CD4-positive, alpha-beta T cell treated with Interleukin-21 for 1 hour (primary cell): ENCODE measurements at places on chromosomes 3 and 15.

GRCh38 chr3:128499724-128500275 lies 6.8 kb upstream of the GATA2 start:
- no peak for DNase-seq

DNA sequence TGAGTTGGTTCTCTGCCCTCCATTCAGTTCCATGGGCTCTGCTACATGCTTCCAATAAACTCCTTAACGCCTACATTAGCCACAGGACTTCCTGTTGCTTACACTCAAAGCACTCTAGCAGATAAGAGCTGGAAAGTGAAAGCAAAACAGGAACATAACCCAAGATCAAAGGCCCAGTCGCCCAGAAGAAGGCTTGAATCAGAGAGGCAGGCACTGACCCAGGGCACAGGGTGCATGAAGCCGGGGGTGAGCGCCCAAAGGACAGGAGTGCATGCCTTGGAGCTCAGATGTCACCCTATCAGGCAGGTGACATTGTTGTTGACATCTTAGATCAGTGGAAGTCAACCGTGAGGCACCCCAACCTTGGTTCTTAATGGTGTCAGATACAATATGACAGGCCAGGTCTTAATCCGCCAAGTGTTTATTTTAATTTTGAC lies 235.1 kb downstream of the UACA start:
- peak; percentile 79 for DNase-seq

DNA sequence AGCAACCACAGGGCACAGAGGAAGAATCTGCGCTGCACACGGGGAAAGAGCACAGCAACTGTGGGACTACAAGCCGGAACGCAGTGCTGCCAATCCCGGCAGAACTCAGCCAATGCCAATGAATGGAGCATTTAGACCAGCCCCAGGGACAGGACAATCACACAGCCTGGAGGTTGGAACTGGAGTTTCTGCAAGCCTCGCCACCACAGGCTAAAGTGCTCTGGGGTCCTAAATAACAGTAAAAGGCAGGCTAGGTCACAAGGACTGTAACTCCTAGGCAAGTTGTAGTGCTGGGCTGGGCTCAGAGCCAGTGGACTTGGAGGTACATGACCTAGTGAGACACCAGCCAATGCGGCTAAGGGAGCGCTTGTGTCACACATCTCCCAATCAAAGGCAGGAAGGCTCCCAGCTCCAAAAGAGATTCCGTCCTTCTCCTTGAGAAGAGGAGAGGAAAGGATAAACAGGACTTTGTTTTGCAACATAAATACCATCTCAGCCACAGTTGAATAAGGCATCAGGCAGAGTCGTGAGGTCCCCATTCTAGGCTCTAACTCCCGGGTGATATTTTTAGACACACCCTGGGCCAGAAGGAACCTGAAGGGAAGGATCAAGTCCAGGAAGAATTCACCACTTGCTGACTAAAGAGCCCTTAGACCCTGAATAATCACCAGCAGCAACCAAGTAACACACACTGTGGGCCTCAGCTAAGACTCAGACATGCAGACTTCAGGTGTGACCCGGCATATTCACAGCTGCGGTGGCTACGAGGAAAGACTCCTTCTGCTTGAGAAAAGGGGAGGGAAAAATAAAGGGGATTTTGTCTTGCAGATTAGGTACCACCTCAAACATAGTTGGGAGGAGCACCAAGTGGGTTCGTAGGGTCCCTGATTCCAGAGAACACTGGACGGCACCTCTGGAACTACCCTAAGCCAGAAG lies 85.5 kb upstream of the XXYLT1 start:
- DNase-seq = no peak

DNA sequence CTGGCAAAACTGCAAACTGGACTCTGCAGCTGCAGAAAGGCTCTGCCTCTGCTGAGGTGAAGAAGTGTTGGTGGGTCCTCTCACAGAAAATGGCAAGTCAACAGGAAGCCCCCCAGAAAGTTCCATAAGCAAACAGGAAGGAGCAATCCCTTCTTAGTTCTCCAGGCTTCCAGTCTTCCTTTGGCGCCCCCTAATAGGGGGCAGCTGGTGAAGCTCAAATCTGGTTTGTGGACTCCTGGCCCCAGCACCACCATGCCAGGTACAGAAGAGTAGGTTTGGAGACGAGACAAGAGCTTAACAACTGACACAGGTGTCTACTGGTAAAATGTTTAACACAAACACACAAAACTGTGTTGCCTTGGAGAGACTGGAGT lies 35.5 kb downstream of the LEO1 start:
- no peak for DNase-seq

DNA sequence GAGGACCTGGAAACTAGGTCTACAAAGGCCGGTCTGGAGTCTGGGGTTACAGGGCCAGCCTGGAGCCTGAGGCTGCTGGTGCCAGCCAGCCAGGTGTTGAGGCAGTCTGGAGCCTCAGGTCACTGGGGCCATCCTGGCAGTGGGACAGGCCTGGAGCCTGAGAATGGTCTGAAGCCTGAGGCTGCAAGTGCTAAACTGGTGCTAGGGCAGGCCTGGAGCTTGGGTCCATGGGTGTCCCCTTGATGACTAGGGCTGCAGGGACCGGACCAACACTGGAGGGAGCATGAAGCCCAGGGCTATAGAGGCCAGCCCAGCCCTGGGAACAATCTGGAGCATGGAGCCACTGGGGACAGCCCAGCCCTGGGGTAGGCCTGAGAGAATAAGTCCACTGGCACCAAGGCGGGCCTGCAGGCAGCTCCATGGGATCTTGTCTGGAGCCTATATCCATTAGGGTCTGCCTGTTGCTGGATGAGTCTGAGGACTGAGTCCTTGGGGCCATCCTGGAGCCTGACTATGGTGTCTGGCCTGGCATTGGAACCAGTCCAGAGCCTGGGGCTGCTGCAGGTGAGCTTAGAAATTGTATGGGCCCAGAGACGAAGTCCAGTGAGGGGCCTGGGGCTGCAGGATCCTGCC lies 101.9 kb downstream of the GLDN start:
- DNase-seq = no peak

DNA sequence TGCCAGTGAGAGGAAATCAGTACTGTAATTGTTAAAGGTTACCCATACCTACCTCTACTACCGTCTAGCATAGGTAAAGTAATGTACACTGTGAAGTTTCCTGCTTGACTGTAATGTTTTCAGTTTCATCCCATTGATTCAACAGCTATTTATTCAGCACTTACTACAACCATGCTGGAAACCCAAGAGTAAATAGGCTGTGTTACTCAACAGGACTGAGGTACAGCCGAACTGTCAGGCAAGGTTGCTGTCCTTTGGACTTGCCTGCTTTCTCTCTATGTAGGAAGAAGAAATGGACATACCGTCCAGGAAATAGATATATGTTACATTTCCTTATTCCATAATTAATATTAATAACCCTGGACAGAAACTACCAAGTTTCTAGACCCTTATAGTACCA lies 265.5 kb downstream of the NR2F2 start:
- DNase-seq = no peak

GRCh38 chr3:125605756-125606155 lies 10.5 kb upstream of the OSBPL11 start:
- no peak for DNase-seq

GRCh38 chr3:53842436-53843194 lies 3.6 kb downstream of the CHDH start:
- DNase-seq = no peak

DNA sequence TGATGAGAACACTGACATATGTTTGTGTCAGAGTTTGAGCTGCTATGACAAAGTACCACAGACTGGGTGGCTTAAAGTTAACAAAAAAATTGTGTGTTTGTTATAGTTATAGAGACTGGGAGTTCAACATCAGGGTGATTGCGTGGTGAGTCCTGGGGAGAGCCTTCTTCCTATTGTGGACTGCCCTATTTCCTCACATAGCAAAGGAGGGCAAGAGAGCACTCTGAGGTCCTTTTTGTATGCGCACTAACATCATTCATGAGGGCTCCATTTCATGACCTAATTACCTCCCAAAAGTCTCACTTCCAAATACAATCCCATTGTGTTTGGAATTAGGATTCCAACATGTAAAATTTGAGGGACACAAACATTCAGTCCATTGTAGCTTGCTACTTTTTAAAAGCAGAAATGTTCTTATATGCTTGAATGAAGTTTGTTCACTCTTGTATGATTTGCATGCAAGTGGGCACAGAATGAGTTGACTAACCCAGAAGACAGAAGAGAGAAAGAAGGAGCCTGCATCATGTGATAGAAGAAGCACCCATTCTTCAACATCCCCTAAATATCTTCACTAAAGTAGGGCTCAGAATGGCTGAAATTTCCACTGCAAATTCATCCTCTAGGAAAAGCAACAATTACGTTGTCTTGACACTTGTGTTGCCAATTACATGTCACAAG lies 18.9 kb upstream of the ALCAM start:
- DNase-seq = no peak

DNA sequence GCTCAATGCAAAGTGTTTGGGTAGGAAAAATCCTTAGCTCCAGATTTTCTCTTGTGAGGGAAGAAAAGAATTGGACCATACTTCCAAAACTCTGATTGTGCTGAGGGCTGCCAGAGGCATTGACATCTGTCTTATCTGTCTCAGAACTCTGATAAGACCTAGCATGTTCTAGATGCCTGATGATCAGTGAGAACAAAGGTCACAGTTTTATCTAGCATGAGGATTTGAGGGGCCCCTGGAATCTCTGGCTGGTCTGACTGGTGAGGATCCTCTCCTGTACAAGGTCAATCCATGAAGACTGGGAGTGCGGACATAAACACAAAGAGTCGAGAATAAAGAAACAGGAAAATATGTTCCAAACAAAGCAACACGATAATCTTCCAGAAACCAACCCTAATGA lies 40.1 kb downstream of the GPR149 start:
- DNase-seq = no peak

- no peak for DNase-seq
These were observed 119.4 kb downstream of the FNDC3B start for GRCh38 chr3:172158741-172159140.

GRCh38 chr3:186236357-186237020 lies 125.5 kb downstream of the DGKG start:
- DNase-seq = no peak

- DNase-seq = no peak
These were observed 30.5 kb downstream of the EHD4 start for GRCh38 chr15:41941644-41942415.

DNA sequence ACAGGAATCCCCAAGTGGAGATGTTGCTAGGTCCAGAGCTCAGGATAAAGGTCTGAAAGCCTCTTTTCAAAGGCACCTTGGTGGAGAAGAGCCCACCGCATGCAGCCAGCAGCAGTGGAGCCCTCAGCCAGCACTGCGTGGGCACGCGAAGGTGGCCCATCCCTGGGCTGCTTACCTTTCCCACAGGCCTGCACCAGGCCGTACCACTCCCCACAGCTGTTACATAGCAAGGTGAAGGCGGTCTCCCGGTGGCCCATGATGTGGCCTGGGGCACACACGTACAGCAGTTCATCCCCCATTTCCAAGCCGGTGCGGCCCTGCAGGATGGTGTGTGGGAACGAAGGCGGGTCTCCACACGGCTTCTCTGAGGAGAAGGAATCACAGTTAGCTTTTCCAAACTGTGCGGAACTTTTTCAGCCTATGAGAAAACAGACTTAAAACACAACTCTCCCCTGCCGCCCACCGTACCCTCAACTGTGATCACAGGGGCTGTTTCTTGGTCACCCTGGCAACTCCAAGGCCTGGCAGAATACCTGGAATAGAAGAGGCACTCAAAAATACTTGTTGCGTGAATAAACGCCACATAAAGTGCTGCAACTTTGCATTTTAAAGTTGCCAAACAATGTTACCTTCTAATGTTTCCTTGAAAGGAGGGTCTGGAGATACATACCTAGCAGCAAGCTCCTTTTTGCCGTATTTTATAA lies 43.7 kb downstream of the SUSD5 start:
- no peak for DNase-seq

GRCh38 chr3:134449951-134450350 lies 35.8 kb downstream of the ANAPC13 start:
- no peak for DNase-seq

DNA sequence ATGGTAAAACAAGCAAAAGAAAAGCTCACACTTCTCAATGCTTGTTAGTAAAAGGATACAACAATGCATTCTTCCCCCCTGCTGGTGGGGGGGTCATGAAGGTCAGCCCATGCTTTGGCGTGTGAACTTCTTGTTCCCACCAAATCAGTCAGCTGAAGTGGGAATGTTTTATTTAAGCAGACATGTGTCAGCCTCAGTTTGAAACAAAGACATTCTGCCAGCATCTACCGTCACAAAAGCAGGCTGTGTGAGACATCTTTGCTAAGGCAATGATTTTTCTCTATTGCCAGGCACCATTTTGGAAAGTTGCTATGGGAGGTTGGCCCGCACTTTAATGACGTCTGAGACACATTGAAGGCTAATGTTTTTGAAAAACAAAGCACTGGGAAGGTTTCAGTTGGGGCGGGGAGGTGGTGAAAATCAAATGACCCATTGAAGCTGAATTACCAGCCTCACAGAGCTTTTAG lies 206.6 kb downstream of the TLE3 start:
- DNase-seq = no peak

- no peak for DNase-seq
These were observed 27.3 kb downstream of the ABHD2 start for GRCh38 chr15:89115547-89115946.

DNA sequence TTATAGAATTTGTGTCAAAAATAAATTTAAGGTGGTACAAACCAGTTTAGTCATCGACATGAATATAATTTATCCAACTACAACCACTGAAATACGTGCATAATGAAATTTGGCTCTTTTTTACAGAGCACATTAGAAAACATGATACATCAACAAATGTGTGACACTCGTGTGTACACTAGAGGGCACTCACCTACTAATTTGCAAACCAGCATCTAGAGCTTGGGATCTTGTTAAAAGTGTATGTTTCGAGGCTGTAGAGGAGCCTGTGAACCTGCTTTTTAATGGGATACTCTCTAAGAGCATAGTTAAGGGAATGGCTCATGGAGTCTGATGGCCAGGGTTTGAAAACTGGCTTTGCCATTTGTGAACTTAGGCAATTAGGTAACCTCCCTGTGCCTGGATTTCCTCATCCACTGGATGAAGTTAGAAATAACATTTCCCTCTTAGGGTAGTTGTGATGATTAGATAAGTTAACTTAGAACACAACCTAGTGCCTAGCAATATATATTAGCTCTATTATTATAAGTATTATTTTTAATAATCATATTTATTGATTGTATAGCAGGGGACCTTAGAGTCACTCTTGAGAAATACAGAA lies 8.8 kb upstream of the CPOX start:
- DNase-seq = peak; percentile 34

GRCh38 chr15:86001200-86001599 lies 78.5 kb upstream of the AGBL1 start:
- DNase-seq = no peak

DNA sequence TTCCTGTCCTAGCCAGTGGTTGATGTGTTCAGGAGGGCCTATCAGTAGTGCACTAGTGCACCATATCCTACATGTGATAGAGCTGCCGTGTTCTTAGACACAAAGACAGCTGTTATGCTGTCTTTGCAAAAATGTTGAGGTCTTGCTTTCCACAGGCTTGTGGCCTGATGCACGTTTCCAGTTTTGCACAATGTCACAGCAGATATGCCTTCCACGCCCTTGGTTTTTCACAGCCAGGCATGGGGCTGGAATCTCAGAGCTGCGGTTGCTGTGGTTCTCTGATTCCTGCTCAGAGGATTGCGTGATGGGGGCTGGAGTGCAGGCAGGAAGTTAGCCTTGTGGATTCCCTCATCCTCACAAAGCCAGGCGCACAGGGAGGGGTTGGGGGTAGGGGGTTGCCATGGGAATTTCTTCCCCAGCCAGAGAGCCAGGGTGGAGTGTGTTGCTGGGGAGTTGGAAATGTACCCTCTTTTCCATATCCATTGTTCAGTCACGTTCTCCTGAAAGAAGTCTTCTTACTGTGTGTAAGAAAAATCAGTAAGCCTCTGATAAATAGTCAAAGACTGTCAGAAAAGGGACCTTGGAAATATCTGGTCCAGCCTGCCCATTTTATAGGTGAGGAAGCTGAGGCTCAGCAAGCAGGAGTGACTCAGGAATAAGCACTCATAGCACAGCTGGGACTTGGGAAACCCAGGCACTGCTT lies 79.4 kb downstream of the SMAD3 start:
- DNase-seq = no peak
